D721Med (cell line): ENCODE measurements at places on chromosomes 16 and 17.

DNA sequence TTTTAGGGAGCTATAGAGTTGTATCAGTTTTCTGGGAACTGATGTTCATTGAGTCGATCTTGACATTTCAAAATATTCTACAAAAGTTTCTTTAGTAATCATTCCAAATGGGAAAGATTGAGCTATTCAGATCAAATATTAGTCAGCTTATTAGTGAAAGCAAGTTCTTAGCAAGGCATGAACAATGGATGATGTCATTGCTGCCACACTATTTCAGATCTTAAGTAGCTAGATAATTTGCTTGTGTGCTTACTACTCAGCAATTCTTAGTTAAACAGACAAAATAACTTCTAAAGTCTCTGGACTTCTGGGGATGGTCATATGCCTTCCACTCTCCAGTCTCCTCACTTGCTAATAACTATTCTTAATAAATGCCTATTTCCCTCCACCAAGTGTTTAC lies 69.0 kb upstream of the CDH8 start:
- no peak for DNase-seq

DNA sequence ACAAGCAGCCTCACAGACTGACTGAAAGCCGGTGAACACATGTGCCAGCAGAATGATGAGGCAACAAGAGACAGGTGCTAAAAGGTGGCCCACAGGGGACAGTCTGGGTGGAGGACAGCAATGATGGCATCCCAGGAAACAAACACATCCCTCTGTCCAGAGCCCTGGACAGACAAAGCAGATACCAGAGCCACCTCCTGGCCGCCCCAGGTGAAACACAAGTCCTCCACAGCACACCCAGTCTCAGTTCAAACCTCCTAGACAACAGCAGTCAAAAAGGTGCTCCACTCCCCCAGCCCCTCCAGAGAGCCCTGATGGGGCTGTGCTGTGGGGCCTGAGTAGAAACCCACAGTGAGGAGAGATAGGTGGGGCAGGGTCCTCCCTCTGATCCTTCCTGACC lies 20.3 kb upstream of the CDH5 start:
- no peak for DNase-seq

- no peak for DNase-seq
Observed at GRCh38 chr17:82960419-82961271, 118.8 kb upstream of the METRNL start.

DNA sequence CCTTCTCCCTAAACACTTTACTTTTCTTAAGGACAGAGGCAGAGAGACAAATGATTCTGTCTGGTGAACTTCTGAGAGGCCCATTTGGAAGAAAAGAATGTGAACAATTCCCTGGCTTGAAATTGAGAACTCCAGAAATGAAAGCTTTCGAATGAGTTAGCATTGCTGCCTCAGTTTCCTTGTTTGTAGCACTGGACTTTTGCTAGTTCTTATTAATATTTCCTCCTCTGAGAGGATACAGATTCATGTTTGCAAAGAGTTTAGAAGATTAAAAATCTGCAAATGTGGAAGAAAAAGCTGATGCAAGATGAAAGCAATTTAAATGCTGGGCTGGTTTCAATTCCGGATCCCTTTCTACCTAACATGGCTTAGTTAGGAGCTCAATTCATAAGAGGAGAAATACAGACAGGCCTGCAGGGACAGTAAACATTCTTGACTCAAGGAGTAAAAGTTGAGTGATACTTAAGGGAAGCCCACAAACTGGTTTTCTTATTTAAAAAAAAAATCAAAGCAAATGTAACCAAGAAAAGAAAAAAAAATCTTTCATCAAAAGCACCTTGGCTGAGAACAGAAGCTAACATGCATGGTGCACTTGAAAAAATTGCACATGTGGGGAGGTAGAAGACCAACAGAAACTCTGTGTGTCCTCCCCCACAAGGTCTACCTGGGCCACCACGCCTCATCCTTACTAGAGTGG lies 27.1 kb downstream of the HNF1B start:
- no peak for DNase-seq
